Foreskin keratinocyte (primary cell): ENCODE measurements at places on chromosomes 7 and 10.

GRCh38 chr10:99292159-99292558, 37.0 kb upstream of the CNNM1 start:
- DNase-seq, result peak; percentile 80

DNA sequence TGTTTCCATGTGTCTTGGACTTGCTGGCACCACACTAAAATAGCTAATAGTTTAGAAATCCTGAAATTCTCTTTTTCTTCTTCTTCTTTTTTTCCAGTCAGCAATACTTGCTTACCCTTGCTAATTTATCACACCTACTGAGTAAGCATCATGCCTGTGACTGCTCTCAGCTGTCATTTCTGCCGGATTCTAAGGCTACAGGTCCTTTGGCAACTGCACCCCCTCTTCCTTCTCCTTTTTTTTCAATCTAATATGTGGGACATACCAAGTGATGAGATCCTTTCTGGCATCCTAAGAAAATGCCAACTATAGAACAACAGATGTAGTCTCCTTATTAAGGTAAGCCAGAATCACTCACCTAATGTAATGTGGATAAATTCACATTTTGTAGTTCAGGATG, 444.7 kb downstream of the MAGI2 start:
- DNase-seq, result no peak

GRCh38 chr10:118210276-118210675, 131.8 kb downstream of the FAM204A start:
- DNase-seq, result peak; percentile 60

GRCh38 chr10:48194830-48195229, 79.7 kb downstream of the FRMPD2 start:
- DNase-seq, result no peak

DNA sequence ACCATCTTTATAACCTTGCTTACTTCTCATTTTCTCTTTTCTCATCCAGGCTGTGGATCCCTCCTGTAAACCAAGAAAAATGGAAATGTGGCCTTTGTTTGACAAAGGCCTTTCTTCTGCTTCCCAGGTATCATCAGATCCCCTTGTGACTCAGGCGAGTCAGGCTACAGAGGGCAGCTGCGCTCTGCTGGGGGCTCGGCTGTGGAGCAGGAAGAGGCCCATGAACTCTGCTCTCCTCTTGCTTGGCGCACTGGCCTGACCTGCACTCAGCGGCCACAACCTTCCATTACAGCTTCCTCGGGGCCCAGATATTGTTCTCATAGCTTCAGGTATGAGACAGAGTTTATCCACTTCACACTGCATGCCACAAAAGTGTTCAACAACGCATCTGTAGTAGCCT, 457.6 kb upstream of the COBL start:
- no peak for DNase-seq

- no peak for DNase-seq
These were observed 52.9 kb downstream of the C10orf67 start for GRCh38 chr10:23291551-23292334.

GRCh38 chr7:24982917-24983316, 2.9 kb upstream of the OSBPL3 start:
- DNase-seq, result no peak

DNA sequence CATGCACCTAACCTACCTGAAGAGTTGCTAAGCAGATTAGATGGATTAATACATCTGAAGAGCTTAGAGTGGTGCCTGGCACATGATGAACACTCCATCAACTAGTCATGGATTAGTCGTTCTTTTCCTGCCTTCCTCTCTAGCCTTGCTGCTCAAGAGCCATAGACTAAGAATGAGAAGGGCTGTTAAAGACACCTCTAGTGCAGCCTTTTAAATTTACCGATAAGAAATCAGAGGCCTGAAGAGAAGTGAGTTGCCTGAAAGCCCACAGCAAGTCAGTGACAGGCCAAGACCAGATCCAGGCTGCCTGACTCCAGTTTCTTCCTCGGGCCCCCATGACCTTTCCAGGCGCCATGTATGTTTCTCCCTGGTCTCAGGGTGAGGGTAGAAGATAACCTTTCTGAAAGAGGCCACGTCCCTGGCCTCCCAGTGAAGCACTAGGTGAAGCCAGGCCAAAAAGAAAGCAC, 6.5 kb downstream of the TSPAN15 start:
- DNase-seq, result no peak

- no peak for DNase-seq
These were observed 64.9 kb downstream of the PRKG1 start for GRCh38 chr10:51139176-51139575.

GRCh38 chr10:132834891-132835847, 49.2 kb upstream of the NKX6-2 start:
- no peak for DNase-seq

DNA sequence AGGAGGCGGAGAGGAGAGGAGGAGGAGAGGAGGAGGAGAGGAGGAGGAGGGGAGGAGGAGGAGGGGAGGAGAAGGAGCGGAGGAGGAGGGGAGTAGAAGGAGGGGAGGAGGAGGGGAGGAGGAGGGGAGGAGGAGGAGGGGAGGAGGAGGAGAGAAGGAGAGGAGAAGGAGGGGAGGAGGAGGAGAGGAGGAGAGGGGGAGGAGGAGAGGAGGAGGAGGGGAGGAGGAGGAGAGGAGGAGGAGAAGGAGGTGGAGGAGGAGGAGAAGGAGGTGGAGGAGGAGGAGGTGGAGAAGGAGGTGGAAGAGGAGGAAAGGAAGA, 15.5 kb upstream of the CRCP start:
- DNase-seq, result no peak

DNA sequence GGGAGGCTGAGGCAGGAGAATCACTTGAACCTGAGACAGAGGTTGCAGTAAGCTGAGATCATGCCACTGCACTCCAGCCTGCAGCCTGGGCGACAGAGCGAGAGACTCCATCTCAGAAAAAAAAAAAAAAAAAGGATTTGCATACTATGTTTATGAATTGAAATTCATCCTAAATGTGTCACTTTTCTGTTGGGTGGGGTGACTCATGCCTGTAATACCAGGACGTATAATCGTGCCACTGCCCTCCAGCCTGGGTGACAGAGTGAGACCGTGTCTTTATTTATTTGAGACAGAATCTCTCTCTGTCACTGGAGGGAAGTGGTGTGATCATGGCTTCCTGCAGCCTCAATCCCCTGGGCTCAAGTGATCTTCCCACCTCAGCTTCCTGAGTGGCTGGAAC, 5.8 kb downstream of the ZNF212 start:
- DNase-seq, result peak; percentile 9

- no peak for DNase-seq
These were observed 509.0 kb upstream of the GALNT17 start for GRCh38 chr7:70622936-70623335.

- DNase-seq, result no peak
These were observed 14.7 kb upstream of the ZNF107 start for GRCh38 chr7:64651203-64651602.

GRCh38 chr7:79984210-79984609, 150.4 kb upstream of the GNAI1 start:
- peak; percentile 49 for DNase-seq

GRCh38 chr10:73018632-73019031, 64.0 kb upstream of the PLA2G12B start:
- DNase-seq, result no peak

DNA sequence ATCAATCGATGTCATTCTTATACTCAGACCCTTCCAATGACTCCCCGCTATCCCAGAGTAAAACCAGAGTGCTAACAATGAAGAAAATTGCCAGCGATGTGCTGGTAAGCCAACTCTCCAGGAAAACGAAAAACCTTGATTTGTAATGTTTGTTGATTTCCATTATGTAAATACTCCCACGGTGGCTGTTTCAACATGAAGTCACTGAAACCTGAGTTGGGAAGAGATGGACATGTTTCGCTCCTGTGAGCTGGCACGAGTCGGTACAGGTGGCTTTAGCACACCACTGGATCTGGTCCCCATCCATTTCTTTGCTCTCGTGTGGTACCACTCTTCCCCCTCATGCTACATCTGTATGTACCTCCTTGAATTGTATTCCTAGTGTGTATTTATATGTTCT, 52.9 kb downstream of the AP3M1 start:
- no peak for DNase-seq

DNA sequence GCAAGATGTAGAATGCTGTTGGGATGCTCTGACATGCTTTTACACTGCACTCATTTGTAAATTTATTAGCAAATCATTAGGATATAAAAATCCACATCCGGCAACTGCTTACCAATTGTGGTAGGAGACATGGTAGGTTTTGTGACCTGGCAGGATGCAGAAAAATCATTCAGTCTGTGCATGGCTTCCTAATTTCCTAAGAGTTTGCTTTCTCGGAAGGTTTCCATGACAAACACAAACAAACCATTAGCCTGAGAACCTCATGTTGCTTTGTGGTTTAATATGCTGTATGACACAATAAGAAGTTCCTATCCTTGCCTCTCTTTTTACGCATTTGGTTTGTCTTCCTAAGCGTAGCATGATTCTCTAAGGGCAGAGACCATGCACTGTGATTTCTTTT, 14.7 kb upstream of the LMBR1 start:
- DNase-seq, result no peak

DNA sequence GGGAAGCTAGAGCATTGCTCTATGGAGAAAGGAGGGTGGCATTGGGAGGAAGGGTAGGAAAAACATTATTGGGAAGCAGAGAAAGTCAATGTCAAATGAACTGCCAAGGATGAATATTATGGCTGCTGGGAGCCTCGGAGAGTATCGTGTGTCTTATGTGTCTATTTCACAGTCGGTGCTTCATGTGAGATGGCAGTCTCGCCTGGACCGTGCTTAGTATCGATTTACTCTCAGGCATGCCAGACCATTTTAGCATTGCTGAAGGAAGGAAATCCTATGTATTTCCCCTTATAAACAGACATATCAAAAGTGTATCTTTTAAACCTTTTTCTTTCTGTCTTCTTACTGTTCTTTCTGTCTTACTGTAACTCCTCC, 612.6 kb downstream of the AUTS2 start:
- DNase-seq, result no peak

DNA sequence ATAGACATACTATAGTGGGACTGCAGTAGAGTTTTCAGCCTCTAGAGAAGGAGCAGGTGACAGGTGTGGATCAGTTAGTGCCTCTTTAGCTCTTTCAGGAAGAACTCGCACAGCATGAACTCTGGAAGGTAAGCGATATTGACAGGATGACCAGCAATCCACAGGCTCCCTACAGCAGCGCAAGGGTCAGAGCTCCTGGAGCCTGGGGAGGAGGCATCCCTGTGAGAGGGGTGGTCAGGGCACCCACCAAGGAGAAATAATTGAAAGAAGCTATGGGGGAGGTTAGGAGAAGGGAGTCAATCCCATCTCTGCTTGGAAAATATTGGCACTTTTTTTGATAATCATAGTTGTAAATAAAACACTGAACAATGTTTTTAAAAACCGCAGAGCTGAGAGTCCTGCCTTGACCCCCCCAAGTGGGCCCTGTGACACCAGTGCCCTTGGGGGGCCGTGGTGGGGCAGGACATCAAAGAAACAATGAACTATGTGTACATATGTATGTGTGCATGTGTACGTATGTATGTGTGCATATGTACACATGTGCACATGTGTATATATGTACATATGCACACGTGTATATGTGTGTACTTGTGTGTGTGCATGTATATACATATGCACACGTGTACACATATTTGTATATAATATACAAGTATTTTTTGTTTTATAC, 13.8 kb downstream of the AKR1C3 start:
- DNase-seq, result no peak

GRCh38 chr7:35319606-35320005, 65.7 kb upstream of the TBX20 start:
- no peak for DNase-seq

GRCh38 chr10:59589796-59590195, 119.9 kb downstream of the SLC16A9 start:
- DNase-seq, result no peak

- DNase-seq, result no peak
These were observed 5.7 kb downstream of the FRAT2 start for GRCh38 chr10:97328646-97329453.

- DNase-seq, result no peak
These were observed 306.4 kb upstream of the CDC14C start for GRCh38 chr7:48617993-48618392.

GRCh38 chr7:126780993-126781392, 471.7 kb downstream of the GRM8 start:
- no peak for DNase-seq

DNA sequence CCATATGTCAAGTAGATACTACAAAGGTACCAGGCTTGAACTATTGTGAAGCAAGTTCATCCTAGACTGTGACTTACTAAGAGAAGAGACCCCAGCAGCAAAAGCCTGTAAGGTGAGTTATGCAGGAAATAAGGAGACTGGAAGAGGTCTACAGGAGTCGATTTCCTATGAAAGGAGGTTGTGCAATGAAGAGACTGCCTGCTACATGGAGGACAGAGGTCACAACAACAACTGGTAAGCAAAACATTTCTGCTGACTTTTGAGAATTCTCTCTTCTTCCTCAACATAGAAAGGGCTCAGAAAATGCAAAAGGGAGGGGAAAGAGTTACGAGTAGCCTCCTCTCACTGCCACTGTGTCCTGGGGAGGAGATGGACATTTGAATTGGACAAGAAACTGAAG, 42.4 kb downstream of the PDK4 start:
- DNase-seq, result no peak

DNA sequence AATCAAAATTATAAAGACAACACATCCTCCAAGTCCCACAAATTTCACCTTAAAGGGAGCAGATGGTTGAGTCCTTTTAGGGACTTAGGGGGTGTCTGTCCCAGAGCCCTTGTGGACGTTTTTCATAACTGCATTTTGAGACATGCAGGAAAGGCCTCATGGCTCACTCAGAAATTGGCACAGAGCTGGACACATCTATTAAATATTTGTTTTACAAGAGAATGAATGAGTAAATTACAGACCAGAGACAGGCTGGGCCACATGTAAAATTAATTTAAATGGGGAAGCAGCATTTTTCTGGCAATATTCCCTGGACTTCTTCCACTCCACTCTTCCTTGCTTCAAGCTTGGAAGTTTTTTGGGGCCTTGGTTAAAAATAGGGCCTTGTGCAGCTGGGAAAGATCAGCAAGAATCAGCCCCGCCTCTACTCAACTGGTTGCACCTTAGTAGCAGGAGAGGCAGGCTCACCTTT, 20.0 kb downstream of the LAMB1 start:
- DNase-seq, result no peak

GRCh38 chr7:64887756-64888508, 15.1 kb upstream of the ZNF273 start:
- no peak for DNase-seq
